ENCODE measurements at places on chromosomes 5 and 9.

DNA sequence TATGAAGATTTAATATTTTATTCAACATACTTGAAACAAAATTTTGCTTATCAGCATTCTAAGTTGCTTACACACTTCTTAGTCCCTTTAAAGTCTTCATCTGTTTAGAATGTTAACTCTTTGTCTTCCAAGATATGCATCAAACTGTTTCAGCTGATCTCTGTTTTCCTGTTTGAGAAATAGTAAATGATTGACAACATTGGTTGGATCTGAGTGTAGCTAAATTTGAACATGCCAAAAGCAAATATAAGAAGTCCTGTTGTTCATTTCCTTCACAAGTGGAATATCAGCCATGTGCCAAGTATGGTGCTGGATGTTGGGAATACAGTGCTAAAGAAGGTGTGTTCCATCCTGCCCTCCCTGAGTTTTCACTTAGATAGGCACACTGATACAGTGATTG is 430.4 kb downstream of the EBF1 start:
- DNase-seq = no peak

- no peak for DNase-seq
Measured at GRCh38 chr5:9799606-9800005, 169.5 kb upstream of the TAS2R1 start.

- no peak for DNase-seq
Measured at GRCh38 chr9:38670542-38671371, 49.2 kb downstream of the FAM240B start.

DNA sequence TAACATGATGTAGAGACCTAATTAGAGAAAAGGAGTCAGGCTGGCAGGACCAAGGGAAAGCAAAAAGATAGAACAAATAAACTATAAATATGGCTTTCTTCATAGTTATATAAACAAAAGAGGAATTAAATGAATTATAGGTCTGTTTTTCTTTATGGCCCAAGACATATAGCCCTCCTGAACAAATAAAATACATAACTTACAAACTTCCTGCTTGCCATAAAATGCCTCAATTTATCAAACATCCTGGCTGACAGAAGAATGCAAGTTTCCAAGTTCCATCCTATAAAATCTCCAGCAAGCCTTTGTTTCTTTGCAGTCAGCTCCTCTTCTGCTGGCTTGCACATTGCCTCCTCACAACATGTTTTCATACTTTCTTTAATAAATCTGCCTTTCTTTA is 31.3 kb upstream of the IRGM start:
- DNase-seq = no peak

GRCh38 chr9:81174023-81174422 is 515.3 kb downstream of the TLE1 start:
- DNase-seq = no peak

- DNase-seq = no peak
Measured at GRCh38 chr9:107827304-107827703, 337.7 kb upstream of the KLF4 start.

- DNase-seq = no peak
Measured at GRCh38 chr5:149486726-149487635, 64.3 kb downstream of the CSNK1A1 start.

DNA sequence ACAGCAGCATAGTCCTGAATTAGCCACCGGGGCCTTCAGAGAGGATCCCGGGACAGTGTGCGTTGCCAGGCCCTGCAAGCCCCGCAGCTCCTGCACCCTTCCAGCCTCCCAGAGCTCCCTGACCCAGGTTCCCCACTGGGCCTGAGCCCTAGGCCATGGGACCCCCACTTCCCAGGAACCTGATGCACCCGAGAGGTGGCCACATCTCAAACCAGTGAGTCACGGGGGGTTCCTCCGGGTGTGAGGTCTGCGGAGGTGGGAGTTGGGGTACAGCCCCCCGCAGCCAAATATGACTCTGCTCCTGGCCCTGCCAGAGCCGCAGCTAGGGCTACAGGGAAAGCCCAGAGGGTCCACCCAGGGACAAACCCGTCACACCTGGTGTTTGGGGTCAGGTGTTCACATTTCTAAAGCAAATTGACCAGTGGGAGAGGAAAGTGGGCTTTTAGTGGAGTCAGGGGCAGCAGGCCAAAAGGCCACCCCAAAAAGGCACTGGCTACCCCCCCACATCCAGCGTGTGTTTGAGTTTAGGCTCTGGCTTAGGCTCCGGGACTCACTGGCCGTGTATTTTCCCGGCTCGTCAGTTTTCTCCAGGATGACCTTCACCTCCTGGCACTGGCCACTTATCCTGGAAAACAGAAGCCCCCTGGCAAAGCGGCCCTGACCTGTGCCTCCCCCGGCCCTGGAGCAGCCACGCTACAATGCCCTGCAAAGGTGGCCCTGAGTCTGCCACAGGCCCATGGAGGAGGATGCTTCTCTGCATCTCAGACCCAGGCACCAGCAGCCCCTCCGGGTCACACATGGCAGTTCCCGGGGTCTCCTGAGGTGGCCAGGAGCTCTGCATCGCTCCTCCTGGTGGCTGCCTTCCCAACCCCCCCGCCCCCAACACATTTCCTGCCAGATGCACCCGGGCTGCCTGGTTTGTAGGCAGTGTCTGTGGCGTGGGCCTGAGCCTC is 17.4 kb upstream of the OBP2B start:
- no peak for DNase-seq

GRCh38 chr5:14440582-14441431 is 140.8 kb upstream of the OTULINL start:
- no peak for DNase-seq

DNA sequence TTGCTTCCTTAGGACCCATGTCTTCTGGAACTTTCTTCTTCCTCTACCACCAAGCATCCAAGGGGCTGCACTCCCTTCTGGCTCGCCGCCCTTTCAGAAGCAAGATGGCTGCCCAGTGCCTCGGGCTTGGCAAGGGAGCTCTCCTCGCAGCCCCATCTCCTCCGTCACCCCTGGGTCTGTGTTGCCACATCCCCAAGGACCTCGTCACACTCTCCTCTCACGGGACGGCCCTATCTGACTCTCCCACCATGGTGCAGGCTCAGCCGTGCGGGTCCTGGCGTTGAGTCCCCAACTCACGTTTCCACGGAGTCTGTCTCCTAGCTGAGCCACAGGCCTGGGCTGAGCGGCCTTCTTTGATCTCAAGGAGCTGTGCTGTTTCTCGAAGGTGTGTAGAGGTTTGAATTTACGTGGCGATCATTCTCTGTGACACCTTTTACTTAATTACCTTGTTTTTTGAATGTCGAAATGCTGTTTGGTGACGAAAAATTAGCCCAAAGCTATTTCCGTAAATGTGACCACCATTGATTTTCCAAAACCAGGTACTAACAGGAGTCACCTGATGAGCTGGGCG is 15.0 kb upstream of the SCGB3A1 start:
- DNase-seq = no peak

- no peak for DNase-seq
Measured at GRCh38 chr9:134488331-134489280, 153.0 kb upstream of the COL5A1 start.

DNA sequence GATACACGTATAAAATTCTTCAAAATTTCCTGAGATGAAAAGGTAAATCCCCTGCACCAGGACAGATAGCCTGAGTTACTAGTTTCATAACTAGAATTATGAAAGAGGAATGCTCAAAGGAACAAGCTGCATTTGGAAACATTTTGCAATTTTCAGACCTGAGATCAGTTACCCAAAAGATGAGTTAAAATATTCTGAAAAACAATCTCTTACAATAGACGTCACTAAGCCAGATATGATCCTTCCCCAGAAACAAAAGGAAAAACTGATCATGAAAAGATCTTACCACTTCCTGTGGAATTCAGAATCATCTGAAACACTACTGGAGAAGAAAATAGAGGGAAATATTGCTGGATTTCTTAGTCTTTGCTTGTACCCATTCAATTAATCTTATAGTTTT is 204.7 kb downstream of the ARRDC3 start:
- DNase-seq = no peak

GRCh38 chr9:96460882-96461281 is 10.9 kb downstream of the HABP4 start:
- DNase-seq = no peak

DNA sequence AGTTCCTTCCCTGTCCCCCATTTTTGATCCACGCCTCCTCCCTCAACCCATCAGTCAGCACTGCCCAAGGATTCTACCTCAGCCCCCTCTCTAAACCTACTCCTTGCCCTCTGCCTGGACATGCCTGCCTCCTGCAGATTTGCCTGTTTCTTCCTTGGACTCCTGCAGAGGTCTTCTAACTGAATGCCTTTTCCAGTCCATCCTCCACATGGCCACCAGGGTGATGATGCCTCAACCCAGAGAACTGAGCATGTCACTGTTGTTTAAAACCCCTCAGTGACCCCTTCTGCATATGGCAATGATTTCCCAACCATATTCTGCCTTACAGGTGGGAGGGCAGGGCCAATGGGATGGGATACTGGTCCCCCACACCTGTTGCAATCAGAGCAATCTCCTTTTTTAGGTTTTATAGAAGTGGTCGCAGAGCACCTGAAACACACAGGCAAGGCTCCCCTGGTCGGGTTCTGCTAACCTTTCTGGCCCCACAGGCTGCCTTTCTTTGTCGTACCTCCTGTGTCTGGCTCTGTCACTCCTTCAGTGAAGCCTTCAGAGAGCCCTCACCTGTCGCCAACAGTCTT is 9.3 kb downstream of the PHYKPL start:
- no peak for DNase-seq

DNA sequence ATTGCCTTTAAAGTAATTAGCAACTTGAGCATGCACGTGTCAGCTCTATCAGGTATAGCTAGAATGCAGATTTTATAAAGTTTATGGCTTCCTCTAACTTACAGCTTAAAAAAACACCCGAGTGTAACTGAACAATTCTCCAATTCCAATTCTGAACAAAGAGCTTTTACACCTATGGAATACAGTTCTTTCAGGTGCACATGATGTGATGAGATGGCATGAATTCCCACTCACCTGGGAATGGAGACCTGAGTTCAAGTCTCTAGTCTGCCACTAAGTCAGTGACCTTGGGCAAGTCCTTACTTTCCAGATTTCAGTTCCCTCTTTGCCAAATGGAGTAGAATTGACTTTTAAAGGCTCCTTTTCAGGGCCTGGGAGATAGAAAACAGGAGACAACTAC is 1.8 kb downstream of the ZFAND5 start:
- no peak for DNase-seq

DNA sequence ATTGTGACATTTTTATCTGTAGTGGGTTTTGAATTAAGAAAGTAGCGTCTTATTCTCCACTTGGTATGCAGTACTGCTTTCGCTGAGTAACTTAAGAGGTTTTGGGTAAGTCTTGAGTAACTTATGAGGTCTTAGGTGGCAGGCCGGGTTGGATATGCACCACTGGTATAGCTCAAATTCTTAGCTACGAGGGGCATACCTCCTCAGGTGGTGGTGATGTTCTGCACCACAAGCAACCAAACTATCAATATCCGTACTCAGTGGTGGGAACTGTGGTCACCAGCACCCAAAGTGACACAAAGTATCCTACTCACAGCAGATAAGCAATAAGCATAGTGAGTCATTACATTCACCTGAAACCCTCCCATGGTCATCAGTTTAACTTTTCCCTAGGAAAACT is 13.7 kb downstream of the SMC2 start:
- DNase-seq = no peak

- DNase-seq = no peak
Measured at GRCh38 chr5:14483504-14484157, 98.0 kb upstream of the OTULINL start.

DNA sequence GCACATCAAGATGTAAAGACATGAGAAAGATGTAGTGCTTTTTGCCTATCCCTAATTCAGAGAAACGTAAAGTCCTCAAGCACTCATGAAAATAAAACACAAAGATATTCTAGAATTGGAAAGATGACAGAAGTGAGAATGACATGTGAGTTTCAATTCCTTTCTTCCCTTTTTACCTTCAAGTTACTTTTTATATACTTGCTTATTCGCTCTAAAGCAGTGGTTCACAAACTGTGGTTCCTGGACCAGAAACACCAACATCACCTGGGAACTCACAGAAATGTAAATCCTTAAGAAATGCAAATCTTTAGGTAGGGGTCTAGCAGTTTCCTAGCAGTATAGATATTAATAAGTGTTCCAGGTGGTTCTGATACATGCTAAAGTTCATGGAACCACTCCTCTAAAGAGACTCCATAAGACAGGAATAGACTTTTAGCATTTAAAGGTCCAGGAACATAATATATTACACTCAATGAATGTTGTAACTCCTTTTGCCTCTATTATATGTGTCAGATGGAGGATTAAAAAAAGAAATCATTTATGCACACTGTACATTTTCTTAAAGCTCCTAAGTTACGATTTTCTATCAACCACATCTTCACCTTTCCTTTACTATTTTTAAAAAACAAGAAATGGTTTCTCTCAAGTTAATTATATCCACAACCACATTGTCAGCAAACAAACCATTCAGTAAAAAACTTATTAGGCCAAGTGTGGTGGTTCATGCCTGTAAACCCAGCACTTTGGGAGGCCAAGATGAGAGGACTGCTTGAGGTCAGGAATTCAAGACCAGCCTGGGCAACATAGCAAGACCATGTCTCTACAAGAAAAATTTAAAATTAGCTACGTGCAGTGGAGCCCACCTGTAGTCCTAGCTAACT is 39.9 kb downstream of the ERP44 start:
- DNase-seq = no peak

DNA sequence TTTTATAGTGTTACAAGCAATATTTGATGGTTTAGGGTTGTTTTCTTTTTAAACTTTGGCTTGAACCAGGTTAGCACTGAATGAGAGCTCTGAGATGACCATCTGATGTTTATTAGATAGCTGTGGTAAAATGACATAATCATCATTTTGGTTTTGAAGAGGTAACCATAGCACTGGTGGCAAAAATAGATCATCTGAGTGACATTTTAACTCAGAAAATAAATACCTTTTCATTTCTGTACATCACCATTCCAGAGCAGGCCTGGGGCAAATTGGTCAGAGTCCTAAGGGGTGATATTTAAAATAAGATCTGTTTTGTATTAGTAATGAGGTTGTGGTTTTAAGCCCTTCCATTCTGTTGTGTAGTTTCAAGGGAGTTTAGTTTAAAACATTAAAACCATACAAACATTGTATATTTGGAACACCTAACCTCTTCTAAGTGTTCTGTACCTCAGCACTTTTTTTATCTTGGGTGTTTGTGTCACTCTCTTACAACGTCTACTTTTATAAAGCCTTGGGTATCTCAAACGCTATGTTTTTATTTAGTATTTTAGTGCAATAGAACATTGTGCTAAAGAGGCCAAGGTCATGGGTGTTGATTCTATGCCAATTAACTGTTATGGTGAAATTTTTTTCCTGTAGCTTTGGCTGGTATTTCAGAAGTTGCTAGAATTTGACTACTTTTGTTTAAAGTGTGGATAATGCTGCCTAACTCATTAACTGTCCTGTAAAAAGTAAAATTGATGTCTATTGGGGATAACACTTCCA is 166.1 kb downstream of the CD180 start:
- no peak for DNase-seq

DNA sequence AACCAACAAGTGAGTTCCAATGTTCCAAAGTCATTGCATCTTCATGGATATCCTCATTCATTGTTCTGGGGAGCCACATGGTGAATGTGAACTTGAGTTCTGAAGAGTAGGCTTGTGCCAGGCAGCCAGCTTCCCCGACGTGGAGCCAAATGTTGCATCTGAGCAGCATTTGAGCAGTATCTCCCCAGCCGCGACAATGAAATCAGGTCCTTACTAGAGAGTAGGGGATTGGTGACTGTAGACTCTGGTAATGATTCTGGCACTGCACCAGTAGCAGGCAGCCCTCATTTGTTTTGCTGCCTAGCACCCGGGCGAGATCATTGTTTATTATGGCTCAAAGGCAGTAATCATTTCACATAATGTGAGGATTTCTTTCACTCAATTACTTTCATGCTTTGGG is 451.4 kb upstream of the C9orf72 start:
- peak; percentile 81 for DNase-seq

Measured in NCI-H1436 treated with DMSO at 0.1 percent for 48 hours (cell line).